Erythroblast (primary cell): ENCODE measurements at places on chromosomes 4 and X.

GRCh38 chrX:46588263-46588662 lies 14.7 kb downstream of the CHST7 start:
- no peak for DNase-seq

DNA sequence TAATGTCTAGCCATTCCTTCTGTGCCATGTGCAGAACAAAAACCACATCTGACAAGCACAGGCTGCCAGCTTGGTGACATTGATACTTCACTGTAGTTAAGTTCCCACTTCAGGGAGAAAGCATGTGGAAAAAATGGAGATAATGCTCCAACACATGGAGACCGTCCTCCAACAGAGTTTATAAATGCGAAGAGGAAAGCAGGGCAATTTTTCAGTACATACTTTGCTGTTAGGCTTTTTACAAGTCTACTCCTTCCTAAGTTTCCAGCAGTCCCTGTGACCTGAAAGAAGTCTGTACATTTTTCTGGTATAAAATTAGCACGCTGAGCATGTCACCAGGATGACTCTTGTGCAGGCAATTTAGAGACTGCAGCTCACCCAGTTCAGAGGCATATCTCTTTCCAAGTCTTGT lies 766.9 kb upstream of the IGFBP7 start:
- no peak for DNase-seq

- no peak for DNase-seq
Observed at GRCh38 chrX:16603822-16604221, 46.1 kb upstream of the S100G start.

GRCh38 chrX:154376774-154377173 lies 2.3 kb upstream of the EMD start:
- DNase-seq, result no peak
